Activated CD8-positive, alpha-beta T cell treated with anti-CD3 and anti-CD28 coated beads for 36 hours (primary cell): ENCODE measurements at places on chromosomes 6 and 20.

DNA sequence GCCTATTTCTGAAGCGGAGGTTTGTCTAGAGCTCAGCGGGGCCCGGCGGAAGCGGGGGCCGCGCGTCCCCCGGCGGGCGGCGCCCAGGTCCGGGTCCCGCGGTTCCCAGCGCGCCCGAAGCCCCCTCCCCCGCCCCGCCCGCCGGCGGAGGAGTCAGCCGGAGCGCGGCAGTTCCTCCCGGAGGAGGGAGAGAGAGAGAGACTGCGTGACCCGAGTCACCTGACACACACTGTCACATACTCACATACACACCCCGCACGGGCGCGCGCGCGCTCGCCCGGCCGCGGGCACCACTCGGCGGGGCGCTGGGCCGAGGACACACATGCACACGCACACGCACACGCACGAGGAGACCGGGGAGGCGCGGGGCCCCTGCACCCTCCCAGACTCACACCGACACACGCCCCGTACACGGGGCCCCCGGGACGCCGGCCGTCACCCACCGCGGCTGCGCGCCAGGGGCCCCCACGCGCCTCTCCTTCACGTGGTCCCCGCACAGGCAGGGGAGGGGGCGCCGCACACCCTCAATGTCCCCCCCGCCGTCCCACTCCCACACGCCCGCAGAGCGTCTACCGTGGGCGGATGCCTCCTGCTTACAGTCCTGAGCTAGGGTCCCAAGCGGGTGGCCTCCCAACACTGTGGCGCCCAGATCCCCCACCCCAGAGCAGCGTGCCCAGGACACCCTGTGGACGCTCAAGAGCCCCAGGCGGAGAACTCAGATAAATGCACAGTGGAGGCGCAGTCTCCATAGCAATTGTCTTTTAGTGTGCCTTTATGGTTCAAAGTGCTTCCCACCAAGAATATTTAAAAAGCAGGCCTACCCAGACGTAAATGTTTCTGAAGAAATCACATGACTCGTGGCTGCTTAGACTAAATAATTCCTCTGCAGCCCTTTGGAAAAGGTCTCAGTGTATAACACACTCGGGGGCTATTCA is at the start of gene RRAGD:
TSS of gene RRAGD (minus strand) at position 203 of the 935 bp plus-strand sequence. CDS start 280 bp downstream, outside the sequence.
- peak; percentile 74 for DNase-seq

- DNase-seq, result no peak
Measured at GRCh38 chr20:53330601-53331140, 263.0 kb downstream of the ZNF217 start.

DNA sequence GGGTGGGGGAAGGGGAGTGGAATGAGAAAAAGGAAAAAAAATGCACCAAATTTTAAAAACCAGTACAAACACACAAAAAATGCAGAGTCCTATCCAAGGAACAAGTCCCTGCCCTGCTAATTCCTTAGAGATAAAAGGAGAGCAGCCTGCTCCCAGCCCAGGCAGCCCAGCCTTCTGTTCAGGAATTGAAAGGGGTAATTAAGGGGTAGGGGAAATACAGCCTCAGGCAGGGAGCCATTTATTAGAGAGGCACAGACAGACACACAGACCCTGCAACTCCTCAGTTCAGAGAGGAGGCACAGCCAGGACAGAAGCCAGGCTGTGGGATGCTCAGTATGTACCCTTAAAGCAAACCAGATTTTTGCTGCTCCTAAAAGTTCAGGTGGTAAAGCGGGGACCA is 137.2 kb downstream of the EYA2 start:
- no peak for DNase-seq

DNA sequence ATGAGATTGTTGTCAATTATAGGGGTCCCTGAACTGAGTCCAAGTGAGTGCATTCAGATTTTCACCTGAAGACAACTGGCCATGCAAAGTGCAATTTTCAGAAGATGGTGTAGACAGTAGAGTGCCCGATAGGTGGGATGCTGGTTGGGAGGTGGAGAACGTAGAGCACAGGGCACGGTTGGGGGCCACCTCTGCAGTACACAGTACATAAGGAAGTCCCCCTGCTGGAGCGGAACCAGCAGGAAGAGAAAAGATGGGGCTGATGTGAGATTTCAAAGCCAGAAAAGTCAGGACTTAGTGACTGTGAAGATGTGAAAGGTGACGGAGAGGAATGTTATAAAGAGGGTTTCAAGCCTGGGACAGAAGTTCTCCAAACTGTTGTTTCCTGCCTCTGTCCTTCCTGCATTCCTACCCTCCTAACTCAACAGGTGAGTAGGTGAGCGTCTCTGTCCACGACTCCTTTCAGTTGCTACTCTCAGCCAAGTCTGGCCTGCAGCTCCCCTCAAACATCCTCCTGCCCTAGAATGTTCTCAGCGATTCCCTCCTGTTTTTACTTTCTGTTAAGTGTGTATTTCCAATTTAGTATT is 330.8 kb downstream of the PRL start:
- DNase-seq, result no peak

GRCh38 chr6:4545893-4546292 is 230.3 kb upstream of the CDYL start:
- no peak for DNase-seq

GRCh38 chr6:7100072-7100752 is 7.5 kb upstream of the RREB1 start:
- no peak for DNase-seq

GRCh38 chr20:45247865-45248264 is 6.5 kb downstream of the SLPI start:
- DNase-seq, result no peak

DNA sequence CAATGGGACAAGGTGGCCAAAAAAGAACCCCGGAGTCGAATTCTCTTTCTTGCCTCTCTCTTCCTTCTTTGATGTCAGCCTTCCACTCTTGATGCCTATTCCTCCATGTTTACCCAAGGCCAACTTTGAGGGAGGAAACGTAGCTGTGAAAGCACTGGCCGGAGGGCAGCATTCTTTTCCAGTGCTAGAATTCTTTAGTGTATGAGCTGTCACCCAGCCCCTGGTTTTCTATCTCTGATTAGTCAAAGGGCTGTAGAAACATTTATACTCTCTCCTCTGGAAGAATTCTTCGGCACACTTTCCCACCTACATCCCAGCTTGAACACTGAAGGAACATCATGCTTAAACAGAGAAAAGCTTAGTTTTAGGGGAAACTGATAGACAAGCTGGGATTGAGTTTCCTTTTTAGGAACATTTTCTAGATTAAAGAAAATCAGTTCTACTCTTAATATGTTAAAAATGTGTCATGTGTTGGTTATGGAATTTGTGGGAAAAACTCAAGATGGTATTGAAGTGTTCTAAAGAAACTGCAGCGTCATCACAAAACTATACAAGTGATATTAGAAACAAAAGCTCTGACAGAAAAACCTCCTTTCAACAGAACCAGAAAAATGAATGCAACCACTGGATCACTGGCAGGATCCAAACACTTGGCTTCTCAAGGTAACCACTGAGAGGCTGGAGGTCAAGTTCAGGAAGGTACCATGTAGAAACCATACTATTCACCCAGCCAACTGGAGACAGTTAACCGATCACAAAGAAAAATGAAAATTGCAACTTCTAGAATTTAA is 20.7 kb upstream of the UTRN start:
- no peak for DNase-seq

DNA sequence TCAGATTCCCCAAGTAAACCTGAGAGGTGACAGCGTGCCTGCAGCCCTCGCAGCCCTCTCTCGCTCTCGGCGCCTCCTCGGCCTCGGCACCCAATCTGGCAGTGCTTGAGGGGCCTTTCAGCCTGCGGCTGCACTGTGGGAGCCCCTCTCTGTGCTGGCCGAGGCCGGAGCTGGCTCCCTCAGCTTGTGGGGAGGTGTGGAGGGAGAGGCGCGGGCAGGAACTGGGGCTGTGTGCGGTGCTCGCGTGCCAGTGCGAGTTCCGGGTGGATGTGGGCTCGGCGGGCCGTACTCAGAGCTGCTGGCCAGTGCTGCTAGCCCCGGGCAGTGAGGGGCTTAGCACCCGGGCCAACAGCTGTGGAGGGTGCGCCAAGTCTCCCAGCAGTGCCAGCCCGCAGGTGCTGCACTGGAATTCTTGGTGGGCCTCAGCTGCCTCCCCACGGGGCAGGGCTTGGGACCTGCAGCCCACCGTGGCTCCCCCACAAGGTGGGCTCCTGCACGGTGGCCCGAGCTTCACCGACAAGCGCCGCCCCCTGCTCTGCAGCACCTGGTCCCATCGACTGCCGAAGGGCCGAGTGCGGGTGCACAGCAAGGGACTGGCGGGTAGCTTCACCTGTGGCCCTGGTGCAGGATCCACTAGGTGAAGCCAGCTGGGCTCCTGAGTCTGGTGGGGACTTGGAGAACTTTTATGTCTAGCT is 809.7 kb upstream of the ADGRB3 start:
- no peak for DNase-seq

GRCh38 chr20:46123482-46124245 is 5.5 kb downstream of the CD40 start:
- DNase-seq, result no peak

DNA sequence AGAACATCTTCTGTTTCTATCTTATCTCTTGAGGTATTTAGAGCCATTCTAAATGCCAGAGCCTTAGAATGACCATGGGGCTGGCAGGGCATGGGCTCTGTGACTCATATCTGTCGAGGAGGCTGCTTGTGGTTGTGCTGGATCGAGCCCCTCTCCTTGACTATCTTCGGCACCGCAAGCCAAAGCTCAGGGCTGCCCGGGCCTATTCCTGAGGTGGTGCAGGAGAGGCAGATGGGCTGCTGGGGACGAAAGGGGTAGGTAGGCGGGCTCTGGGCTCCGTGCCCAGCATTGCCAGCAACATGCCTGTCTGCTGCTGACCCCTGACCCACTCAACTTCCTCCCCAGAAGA is 89.9 kb downstream of the NOL4L start:
- no peak for DNase-seq

DNA sequence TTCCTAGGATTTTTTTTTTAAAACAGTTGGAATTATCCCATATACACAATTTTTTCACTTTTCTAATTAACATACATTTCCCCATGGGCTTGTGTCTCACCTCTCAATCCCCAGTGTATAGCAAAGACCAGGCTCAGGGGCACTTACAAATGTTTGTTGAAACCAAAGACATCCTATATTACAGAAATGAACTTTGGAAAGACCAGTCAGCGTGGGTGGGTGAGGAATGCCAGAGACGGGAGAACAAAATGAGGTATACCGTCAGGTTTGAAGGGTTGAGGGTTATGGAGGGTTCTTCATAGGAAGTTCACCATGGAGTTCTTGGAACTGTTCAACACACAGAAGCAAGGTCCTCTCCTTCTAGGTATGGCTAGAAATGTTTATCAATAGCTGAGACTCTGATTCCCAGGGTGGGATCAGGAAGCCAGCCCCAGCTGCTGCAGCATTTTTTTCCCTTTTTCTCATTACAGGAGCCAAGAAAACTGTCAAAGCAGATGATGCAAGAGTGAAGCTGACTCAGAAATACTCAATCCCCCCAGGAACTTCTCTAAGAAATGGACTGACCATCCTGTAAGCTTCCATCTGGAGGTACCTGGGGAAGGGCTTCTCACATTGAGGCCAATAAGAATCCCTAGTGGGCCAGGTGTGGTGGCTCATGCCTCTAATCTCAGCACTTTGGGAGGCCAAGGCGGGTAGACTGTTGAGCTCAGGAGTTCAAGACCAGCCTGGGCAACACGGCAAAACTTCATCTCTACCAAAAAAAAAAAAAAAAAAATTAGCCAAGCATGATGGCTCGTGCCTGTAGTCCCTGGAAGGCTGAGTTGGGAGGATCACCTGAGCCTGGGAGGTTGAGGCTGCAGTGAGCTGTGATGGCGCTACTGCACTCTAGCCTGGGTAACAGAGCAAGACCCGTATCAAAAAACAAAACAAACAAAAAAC is 15.9 kb upstream of the TBC1D20 start:
- no peak for DNase-seq

GRCh38 chr20:59954718-59955117 is 3.5 kb upstream of the CDH26 start:
- no peak for DNase-seq

- DNase-seq, result no peak
Measured at GRCh38 chr6:10373642-10374359, 41.1 kb downstream of the TFAP2A start.

GRCh38 chr6:37690964-37691735 is 6.5 kb downstream of the MDGA1 start:
- no peak for DNase-seq

DNA sequence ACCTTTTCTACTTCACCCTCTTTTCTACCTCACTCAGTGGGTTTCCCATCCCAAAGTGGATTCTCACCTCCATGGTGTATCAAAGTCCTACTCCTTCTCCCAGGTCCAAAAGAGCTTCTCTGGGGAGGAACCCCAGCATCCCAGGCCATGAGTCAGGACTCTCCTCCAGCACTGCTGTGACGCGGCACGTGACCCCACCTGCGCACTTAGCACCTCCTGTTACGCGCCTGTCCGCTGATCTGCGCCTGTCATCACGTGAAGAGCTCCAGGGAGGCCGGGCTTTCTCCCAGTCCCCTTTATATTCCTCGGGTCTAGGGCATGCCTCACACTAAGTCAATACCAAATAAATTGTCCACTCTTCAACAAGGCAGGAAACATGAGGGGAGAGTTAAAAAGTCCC is 226.9 kb upstream of the QKI start:
- DNase-seq, result no peak

- no peak for DNase-seq
Measured at GRCh38 chr20:54350415-54350814, 125.0 kb upstream of the DOK5 start.

GRCh38 chr6:56023829-56024228 is 148.4 kb upstream of the BMP5 start:
- DNase-seq, result no peak

GRCh38 chr6:157445277-157446009 is 64.5 kb downstream of the ZDHHC14 start:
- DNase-seq, result no peak

GRCh38 chr6:1958257-1958656 is 287.1 kb downstream of the GMDS start:
- DNase-seq, result no peak

DNA sequence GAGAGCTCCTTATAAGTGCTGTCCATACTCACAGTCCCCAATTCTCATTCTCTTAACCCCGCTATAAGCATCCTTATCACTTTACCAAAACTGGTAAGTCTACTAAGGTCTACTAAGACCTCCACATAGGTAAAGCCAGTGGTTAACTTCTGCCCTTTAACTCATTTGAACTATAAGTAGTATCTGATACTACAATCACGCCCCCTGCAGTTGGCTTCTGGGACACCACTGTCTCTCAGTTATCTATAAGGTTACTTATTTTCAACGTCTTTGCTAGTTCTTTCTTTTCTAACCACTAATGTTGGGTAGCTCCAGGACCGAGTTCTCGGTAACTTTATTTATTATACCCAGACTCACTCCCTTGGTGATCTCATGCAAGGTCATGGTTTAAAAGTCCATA is 142.6 kb downstream of the ARHGAP18 start:
- DNase-seq, result peak; percentile 80
